ENCODE measurements at places on chromosomes 6 and 20.

- no peak overlapping the region for H3K27ac ChIP-seq
- H3K4me1 ChIP-seq = no peaks in the 10 kb centered on the region
- no peak for DNase-seq
- no peaks in the 10 kb centered on the region for H3K36me3 ChIP-seq
Measured at GRCh38 chr6:47817749-47818148, 35.9 kb downstream of the OPN5 start.

- no peaks in the 10 kb centered on the region for H3K4me1 ChIP-seq
- no peaks in the 10 kb centered on the region for H3K36me3 ChIP-seq
Measured at GRCh38 chr20:50415516-50416268, 94.5 kb upstream of the PTPN1 start.

GRCh38 chr6:85394853-85395538 is 54.9 kb upstream of the NT5E start:
- H3K27me3 ChIP-seq = no peaks in the 10 kb centered on the region
- H3K4me3 ChIP-seq = no peak overlapping the region
- H3K36me3 ChIP-seq = no peaks in the 10 kb centered on the region
- DNase-seq = no peak

GRCh38 chr20:9040863-9041524 is 27.9 kb upstream of the PLCB4 start:
- no peak overlapping the region for H3K4me3 ChIP-seq
- H3K4me1 ChIP-seq = no peaks in the 10 kb centered on the region
- H3K36me3 ChIP-seq = no peaks in the 10 kb centered on the region
- H3K27me3 ChIP-seq = no peaks in the 10 kb centered on the region

DNA sequence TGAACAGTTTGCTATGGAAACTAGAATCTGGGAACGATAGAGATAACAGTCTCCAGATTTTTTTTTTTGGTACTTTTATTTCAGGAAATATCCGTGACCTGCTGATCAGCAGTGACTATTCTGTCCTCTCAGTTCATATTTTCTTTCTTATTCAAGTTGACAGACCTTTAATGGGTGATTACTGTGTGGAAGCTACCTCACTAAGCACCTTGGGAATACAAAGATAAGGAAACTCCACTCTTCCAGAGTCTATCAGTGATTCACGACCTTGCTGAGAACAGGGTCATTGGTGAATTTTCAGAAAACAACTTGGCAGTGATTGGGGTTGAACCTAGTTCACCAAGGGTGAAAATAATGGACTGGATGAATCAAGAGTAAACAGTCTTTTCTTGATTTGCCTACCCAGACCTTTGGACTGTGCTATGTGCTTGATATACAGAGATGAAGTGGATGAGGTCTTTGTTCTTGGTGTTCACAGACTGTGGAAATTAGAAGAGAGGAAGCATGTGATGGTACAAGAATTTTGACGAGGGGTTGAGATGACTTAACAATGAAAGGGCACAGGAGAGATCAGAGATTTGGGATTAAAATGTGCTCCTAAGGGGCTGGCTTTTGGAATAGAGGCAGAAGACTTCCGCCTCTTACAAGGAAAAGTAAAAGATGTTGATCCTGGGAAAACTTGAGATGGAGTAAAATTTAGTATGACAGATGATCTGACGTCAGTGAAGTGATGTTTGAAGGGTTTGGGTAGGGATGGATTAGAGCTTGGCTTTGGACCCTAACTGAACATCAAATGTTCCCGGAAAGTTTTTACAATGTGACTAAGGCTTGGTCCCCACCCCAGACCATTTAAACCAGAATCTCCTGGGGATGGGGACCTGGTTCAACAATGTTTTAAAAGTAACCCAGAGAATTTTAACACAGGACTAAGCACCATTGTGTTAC is 1.2 kb downstream of the KAT14 start:
- H3K4me3 ChIP-seq = peak overlapping the region; percentile 98
- H3K4me1 ChIP-seq = peaks cover 15% of the 10 kb centered on the region
- no peaks in the 10 kb centered on the region for H3K27me3 ChIP-seq

DNA sequence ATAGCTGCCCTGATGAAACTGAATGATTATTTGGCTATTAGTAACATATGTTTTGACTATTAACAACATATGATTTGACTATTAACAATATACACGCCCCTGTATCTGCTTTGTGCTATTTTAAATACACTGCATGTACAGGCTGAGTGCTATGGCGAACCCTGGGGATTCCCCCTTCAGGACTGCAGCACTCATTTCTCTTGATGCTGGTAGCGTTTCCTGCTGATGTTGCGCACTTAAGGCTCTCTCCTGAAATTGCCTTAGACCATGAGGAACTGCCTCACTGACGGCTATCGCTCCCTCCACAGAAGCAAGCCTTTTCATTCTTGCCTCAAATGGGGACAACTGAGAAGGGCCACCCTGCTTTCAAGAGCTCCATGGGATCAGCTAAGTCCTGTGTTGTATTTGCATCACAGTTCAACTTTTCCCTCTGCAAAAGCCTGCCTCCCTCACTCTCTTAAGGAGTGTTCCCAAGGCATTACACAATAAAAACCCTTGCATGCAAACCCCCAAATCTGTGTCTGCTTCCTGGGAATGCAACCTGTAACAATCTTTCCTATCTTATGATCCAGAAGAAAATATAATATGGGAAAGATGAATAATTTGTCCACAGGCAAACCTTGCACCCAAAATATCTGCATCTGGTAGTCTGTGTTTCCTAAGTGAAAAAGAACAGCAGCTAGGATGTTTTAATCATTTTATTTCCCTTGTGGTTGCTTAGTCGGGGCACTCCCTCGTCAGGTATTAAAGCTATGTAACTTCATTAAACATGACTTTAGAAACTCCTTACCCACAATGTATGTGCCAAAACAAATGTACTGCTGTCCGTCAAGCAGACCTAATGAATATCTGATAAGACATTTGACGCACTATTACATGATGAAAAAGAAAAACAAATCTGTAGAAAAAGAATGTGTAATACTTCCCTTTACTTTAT is 456.4 kb downstream of the COL12A1 start:
- H3K27me3 ChIP-seq = no peaks in the 10 kb centered on the region
- H3K4me1 ChIP-seq = no peaks in the 10 kb centered on the region
- no peaks in the 10 kb centered on the region for H3K36me3 ChIP-seq
- H3K27ac ChIP-seq = no peak overlapping the region
- DNase-seq = no peak

All from natural killer cell (primary cell).